ENCODE measurements at places on chromosomes 1 and 21.

DNA sequence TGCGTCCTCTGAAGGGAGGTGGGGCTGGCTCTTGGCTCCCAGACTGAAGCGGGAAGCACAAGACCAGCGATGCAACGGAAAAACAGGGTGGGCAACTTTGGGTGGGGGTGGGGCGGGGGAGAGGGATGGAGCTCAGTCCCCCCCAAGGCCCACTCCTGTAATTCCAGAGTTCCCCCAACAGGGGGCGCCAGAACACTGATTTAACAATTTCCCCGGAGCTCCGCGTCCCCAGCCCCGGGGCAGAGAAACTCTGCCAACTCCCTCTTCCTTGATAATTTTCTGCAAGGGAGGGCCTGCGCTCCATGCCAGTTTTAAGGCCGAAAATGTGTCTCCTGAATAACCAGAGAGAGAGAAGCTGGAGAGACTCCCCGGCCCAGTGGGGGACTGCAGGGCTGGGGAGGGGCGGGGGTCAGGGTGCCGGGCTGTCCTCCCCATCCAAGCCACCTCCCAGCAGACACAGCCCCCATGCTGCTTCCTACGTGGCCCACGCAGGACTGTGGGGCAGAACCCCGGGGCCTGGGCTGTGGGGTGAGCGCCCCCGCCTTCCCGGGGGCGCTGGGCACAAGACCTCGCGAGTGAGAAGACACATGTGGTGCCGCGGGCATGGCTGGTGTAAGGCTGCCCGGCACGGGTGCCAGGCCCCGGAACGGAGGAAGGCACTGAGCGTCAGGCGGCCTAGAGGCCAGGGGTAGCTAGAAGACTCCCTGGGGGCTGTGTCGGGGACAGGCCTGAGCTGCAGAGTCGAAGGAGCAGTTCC is 51.4 kb downstream of the KIF21B start:
- DNase-seq, result peak; percentile 24

GRCh38 chr21:41668051-41668541 is 98.8 kb downstream of the RIPK4 start:
- DNase-seq, result no peak

GRCh38 chr1:64396817-64397216 is 73.1 kb upstream of the CACHD1 start:
- DNase-seq, result no peak

GRCh38 chr1:14924455-14925331 is 228.9 kb upstream of the TMEM51 start:
- DNase-seq, result peak; percentile 24

GRCh38 chr1:29998686-29999085 is 724.7 kb downstream of the MATN1 start:
- DNase-seq, result no peak

DNA sequence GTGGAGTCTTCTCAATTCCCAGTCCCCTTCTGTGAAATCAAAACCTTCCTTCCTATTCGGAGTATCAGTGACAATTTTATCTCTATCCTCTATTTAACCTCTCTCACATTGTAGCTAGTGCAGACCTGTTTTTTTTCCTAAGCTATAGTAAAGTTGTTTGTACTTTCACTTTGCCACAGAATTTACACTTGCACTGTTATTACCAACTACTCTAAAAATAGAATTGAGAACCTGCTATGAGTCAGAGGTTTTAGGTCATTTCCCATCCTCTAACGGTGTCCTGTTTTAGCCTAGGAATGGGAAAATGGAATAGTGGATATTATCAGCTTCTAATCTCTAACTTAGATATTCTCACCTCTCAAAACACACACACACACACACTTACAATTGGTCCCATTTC is 862.7 kb downstream of the NCAM2 start:
- no peak for DNase-seq

DNA sequence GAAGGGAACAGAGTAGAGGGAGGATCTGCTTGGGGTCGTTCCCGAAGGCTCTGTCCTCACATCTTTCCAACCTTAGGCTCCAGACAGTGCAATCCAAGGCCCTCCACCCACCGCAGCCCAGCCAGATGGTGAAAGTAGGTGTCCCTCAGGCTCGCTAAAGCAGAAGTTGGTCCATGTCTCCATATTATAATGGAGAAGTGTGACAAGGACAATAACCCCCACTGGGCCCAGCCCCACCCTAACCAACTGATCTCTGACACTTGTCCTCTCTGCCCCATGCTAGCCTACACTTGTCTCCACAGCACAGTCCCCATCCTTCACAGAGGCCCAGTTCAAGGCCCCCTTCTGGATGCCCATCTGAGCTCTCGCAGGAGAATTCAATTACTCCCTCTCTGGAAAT is 48.7 kb downstream of the DMAP1 start:
- DNase-seq, result no peak

GRCh38 chr21:32135401-32136363 is 143.2 kb downstream of the MIS18A start:
- DNase-seq, result peak; percentile 58

DNA sequence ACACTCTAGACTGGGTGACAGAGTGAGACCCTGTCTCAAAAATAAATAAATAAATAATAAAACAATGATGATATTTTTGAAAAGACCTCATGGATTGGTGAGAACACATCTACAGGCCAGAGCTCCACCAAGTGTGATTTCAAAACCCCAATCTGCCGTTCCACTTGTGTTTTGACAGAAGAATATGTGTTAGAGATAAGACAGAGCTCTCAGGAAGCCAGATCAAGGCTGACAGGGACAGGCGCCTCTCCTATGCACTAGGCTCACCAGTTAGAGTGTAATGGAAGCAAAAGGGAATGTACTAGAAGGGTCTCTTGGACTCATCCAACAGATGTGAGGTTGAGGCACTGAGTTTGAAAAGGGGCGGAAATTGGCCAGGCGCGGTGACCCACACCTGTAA is 110.7 kb upstream of the ERRFI1 start:
- DNase-seq, result no peak

GRCh38 chr1:9438431-9439073 is 100.7 kb upstream of the SLC25A33 start:
- DNase-seq, result no peak

DNA sequence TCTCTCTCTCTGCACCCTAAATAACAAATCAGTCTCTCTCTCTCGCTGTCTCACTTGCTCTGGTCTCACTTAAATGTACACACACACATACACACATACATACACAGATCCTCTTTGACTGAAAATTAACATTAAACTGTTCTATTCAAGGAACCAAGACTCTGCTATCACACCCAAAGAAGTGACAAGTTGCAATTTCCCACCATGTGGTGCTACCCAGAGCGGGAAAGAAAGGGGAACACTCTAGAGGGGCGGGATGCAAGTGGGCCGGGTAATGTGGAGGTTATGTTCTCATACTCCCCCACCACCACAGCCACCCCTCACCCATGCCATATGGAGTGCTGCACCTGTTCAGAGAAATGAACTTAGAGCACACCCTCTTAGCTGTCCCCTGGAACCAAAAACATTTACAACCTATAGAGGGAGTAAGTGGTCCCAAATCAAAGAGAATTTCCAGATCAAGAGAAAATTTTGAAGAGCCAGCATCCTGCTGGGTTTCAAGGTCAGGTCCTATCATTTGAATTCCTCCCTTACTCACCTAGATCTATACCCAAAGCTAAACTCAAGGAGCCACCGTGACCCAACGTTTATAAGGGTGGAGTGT is 319.4 kb downstream of the BRINP2 start:
- DNase-seq, result no peak

DNA sequence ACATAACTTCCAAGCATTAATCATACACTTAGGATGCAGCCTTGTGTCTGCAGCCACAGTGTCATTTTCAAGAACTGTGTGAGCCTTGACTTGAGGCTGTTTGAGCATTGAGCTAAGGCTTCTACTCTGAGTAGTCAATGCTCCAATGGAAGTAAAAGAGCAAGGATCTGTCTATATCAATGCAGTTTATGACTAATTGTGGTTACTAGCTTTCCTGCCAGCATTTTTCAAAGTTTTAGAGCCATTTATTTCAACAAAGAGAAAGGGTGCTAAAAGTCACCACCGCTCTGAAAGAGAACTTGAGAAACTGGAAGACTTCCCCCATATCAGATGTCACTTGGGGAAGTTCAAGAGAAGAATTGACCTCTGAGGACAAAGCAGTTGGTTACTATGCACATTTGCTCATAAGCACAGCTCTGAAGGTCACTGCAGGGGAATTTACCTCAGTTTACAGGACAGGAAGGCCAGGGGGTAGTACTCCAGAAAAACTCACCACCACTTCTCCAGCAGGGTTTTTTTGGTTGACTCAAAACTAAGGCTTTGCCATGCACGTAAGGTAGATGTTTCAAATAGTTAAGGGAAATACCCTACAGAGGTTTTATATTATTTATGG is 24.5 kb upstream of the RGS1 start:
- no peak for DNase-seq

DNA sequence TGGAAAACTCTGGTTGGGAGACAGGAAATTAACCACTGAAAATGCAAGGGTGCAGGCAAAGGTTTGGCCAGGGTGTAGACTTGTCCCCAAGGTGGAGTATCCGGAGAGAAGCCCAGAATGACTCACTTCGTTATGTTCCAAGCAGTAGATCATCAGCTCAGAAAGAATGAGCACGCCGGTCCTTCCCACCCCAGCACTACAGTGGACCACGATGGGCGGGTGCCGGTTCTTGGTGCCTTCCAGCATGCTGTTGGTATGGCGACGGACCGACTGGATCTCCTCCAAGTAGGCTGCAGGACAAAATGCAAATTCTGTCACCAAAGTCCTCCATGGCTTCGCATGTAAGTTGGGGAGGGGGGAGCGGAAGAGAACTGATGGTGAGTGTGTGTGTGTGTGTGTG is 83.4 kb downstream of the SMYD2 start:
- no peak for DNase-seq

- no peak for DNase-seq
Measured at GRCh38 chr1:237341391-237341790, 299.4 kb downstream of the RYR2 start.

DNA sequence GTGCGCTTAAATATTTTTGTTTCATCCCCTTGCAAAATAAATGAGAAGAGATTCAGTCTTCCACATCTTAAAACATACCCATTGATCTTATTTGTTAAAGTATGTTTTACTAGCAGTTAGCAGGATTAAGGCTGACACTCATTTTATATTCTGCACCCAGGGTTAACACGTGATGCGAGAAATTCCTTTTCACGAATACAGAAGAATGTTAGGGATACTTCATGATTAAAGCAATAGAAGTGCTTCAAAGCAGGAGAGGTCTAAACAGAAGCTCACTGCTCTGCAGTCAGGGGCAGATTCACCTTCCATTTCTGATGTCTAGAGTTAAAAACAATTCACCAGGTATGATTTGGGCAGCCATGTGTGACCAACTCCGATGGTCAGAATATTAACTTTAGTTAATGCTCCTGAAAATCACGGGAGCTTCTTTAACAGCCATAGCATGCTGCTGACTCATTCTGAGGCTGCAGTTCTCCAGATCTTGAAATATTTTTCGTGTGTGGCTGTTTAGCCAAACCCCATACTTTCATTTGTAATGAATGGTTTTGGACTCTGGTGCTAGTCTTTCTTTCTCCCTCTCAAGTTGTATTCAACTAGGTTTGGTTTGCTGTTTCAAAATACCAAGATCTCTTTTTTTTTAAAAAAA is 19.7 kb downstream of the BCAR3 start:
- DNase-seq, result peak; percentile 55

- DNase-seq, result no peak
Measured at GRCh38 chr1:155485222-155485621, 77.4 kb downstream of the ASH1L start.

GRCh38 chr1:40267767-40268187 is 9.7 kb downstream of the ZMPSTE24 start:
- peak; percentile 78 for DNase-seq

- DNase-seq, result no peak
Measured at GRCh38 chr1:198276241-198276640, 119.4 kb downstream of the NEK7 start.

DNA sequence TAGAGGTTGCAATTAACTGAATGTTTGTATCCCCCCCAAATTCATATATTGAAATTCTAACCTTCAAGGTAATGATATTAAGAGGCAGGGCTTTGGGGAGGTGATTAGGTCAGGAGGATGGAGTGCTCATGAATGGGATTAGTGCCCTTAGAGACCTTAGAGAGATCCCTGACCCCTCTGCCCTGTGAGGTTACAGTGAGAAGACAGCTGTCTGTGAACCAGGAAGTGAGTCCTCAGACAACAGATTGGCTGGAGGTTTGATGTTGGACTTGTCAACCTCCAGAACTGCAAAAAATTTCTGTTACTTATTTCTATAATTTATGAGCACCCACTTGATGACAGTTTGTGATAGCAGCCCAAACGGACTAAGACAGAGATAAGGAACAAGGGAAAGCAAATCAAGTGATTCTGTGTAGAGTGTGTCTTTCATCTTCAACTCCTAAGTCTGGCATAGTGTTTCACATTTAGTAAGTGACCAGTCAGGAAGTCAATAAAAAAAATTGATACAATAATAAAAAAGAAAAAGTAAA is 30.0 kb upstream of the RWDD3 start:
- no peak for DNase-seq

- no peak for DNase-seq
Measured at GRCh38 chr1:41640141-41640751, 155.8 kb upstream of the EDN2 start.

GRCh38 chr1:209030454-209031167 is 552.9 kb upstream of the CAMK1G start:
- no peak for DNase-seq

GRCh38 chr21:26819740-26820324 is 25.4 kb downstream of the ADAMTS1 start:
- DNase-seq, result no peak

DNA sequence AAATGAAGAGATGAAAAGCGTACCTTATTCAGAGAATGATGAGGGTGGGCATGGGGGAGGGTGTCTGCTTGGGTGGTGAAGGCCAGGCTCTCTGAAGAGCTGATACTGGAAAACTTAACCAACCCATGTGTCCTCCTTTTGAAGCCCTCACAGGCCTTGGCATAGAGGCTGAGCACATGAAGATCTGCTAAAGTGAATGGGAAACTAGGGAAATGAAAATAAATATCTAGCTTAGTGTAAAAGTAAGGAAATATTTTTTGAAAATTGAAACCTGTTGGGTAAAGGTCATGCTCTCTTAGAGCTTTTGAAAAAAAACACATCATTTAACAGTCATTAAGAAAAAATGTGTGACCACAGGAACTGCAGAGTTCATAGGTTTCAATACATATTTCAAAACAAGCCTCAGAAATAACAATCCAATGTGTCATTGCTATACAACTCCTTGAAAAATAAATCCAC is 40.5 kb upstream of the RALGPS2 start:
- peak; percentile 81 for DNase-seq

GRCh38 chr1:67433837-67434236 is 3.6 kb upstream of the SERBP1 start:
- no peak for DNase-seq

DNA sequence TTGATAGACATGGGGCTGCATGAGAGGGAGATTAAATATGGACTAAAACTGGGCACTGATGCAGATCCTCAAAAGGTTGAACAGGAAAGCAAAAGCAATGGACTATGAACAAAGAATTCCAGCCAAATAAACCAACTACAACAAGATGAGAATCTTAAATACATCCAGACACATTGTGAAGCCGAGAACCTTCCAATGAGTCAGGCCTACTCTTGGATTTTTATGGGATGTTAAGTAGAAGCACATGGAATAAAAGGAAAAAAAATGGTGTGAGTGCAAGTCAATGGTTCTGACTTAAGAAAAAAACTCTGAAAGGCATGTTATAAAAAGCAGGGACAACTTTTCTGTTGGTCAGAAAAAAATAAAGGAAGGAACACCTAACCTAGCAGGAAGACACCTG is 227.2 kb downstream of the DPYD start:
- peak; percentile 65 for DNase-seq

- DNase-seq, result no peak
Measured at GRCh38 chr1:184747089-184747955, 7.3 kb downstream of the EDEM3 start.

Data from GM04504 (cell line).